ENCODE measurements at places on chromosomes 3 and 15.

GRCh38 chr3:46979958-46980497 is 562 bp downstream of the NBEAL2 start:
- DNase-seq: peak; percentile 80

DNA sequence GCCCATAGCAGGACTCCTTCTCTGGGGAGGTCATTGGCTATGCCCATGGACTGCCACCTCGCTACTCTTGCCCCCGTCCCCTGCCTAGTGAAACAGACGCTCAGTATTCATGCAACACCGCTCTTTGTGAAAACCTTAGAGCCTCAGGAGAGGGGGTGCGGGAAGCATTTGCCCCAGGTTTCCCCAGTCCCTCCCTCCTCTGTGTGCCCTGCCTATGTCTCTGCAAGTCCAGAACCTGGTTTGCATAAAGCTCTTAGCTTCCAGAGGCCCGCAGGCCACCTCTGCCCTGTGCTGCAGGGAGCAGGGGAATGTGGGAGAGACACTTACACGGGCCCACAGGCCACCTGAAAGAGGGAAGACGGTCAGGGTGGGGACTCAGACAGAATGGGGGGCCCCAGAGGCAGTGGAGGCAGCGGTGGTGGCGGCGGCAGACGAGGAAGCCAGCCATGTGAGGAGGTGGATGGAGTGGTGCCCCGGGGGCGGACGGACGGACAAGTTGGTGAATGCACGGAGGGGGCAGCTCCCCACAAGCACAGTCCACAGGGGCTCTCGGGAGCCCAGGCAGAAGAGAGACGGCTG is 33.8 kb upstream of the CTSH start:
- no peak for DNase-seq

GRCh38 chr3:71973274-71974030 is 188.5 kb upstream of the PROK2 start:
- no peak for DNase-seq

GRCh38 chr3:113205481-113205880 is 5.9 kb upstream of the BOC start:
- DNase-seq: no peak

DNA sequence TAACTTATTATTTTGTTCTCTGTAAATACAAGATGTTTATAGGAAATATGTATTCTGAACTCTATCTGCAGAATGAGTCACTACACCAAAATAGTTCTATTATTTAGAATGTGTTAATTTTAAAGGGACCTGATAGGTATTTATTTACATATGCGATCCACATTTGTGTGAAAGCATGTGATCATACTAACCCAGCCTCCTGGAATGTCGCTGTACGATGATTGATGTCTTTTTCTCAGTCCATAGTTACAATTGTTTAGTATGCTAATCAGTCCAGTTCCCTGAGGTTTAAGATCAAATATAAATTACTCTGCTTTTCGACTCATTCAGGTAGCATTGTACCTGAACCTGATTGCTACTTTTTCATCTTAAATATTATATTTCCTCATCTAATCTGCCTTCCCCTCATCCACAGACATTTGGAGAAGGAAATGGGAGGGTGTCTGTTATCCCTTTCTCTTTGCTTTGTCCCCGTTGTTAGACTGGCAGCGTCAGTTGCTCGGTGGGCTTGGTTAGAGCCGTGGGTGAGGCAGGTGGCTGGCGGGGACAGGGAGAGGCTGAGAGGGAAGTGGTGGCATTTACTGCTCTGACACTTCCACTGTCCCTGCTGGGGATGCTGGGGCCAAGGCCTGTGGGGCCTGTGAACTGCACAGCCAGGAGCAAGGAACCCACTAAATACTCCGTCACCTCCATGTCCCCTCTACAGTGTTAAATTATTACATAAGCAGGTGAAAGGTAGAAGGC is 27.8 kb upstream of the NR2E3 start:
- no peak for DNase-seq

- DNase-seq: no peak
Measured at GRCh38 chr3:156389449-156389950, 165.4 kb downstream of the SSR3 start.

DNA sequence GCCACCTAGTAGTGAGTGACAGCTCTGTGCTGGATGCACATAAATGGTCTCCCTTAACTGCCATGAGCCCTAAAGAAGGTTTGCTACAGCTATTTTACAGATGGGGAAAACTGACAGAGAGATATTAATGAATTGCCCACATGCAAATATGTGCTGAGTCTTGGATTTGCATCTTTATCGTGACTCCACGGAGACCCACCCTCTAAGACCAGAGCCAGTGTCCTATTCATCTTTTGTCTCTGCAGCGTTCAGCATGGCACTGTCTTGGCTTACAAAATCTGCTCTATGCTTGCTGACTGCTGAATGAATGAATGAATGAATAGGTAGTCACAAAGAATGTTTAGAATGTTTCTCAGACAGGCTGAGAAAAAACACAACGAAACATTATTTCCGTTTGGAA is 48.3 kb downstream of the BTD start:
- DNase-seq: no peak

DNA sequence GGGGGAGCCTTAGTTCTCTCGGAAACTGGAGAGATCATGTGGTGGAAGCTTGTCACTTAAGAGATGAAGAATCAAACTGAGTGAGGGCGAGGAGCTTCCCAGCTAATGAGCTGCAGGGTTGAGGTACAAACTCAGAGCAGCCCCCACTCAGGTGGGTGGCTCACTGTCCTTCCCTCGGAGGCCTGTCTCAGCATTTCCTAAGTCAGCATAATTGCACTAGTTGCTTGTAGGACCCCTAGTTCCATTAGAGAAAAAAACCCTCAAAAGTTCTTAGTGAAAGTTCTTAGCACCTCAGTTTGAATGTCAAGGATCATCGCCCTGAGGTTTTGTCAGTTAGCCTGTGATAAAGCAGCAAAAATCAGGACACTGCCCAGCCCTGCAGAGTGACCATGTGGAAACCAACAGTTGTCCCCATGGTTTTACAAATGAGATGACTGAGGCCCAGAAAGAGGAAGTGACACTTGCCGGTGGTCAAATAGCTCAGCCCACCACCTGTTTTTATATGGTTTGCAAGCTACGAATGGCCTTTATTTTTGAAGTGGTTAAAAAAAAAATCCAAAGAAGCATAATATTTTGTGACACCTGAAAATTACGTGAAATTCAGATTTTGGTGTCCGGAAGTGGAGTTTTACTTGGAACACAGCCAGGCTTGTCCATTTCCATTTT is 11.9 kb downstream of the SMAD6 start:
- no peak for DNase-seq

DNA sequence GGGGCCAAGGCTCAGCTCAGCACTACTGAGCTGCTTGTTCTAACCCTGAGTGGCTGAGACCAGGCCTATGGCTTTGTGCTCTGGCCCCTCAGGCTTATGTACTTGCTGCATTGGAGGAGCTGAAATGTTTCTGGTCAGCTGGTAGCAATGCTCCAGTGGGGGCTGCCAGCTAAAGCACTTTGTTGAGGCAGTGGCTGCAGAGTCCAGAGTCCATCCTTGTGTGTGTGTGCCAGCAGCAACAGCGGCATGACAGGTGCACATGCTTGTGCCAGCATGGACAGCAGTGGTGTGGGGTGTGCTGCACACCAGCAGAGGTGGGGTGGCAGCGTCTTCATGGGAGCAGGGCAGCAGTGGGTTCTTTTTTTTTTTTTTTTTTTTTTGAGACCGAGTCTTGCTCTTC is 169.1 kb downstream of the VPS8 start:
- DNase-seq: no peak

GRCh38 chr3:170815340-170815739 is 54.7 kb downstream of the RPL22L1 start:
- no peak for DNase-seq

DNA sequence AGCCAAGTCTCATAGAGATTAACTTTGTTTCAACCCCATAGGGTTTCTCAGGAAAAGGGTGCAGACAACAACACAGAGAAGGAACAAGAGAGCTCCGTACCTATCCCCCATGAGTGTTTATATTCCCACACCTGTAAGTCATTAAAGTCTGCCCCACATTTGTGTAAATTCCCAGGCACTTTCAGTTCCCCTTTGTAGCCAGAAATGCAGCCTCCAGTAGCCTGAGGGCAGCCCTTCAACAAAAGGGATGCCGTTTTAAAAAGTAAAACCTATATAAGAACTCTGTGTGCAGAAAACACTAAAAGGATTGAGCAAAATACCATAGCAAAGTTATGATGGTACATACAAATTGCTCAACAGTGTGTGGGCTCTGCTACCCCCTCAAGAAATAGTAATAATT is 59.7 kb upstream of the TMEM108 start:
- DNase-seq: no peak

GRCh38 chr3:37141676-37142075 is 32.7 kb downstream of the LRRFIP2 start:
- no peak for DNase-seq

DNA sequence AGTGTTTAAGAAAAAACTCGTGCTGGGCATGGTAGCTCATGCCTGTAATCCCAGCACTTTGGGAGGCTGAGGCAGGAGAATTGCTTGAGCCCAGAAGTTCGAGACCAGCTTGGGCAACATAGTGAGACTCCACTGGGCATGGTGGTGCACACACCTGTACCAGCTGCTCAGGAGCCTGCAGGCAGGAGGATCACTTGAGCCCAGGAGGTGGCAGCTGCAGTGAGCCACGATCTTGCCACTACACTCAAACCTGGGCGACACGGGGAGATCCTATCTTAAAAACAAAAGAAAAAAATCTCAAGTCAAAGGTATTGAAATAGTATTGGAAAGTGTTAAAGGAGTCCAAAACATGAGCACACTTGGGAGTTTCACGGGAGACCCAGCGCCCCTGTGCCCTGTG is 14.0 kb downstream of the KLF13 start:
- no peak for DNase-seq

- DNase-seq: no peak
Measured at GRCh38 chr3:108178676-108179075, 43.5 kb downstream of the IFT57 start.

DNA sequence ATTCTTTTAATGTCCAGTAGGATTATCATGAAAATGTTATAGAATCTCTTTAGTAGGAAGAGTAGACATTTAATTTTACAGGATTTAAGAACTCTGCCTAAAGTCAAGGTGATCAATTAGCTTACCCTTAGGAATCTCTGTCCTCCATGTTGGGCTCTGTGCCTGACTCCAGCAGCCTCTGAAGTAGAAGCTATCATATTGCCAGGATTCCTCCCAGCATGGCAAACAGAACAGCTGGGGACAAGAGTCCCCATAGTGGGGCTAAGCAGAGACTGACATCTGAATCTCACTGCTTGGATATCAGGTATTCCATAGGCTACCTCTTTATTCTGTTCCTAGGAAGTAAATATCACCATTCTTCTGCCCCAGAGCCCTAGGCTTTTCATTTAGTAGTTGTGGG is 1.5 kb downstream of the SLC15A2 start:
- no peak for DNase-seq
